Tibial nerve (tissue), 4 donors: ENCODE measurements at places on chromosomes 11 and 22. TPM values are rescaled to one million over a fixed set of nuclear protein-coding genes. Genes with fewer than 3 reads are reported as not detected.

Gene DNHD1
- total RNA-seq = 27.3 TPM

Gene MFNG
- 11.7 TPM for total RNA-seq

Gene GP1BB
- total RNA-seq = 3.3 TPM

Gene SCN4B
- total RNA-seq = 1.3 TPM

Gene ARRB1
- 45.0 TPM for total RNA-seq

DNA sequence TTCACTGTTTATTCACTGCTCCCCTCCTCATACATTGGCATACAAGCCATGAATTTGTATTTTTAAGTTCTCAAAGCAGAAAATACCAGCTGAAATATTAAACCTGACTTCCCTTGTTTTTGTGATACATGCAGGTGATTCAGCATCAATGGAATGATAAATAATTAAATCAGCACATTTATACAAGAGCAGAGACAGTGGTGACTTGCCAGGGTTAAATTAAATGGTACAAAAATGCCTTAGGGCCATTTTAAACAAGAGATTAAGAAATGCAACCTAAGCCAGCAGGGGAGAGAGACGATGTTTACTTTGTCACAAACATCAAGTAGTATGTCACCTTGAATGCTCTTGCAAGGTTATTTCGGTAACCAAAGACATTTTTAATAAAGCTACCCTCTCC, 95.9 kb upstream of the DDI1 start:
- DNase-seq = no peak

- no peak for DNase-seq
Observed at GRCh38 chr22:38067761-38068360, 10.7 kb downstream of the PICK1 start.
